HFF-Myc (cell line): ENCODE measurements at places on chromosomes 3 and 15.

DNA sequence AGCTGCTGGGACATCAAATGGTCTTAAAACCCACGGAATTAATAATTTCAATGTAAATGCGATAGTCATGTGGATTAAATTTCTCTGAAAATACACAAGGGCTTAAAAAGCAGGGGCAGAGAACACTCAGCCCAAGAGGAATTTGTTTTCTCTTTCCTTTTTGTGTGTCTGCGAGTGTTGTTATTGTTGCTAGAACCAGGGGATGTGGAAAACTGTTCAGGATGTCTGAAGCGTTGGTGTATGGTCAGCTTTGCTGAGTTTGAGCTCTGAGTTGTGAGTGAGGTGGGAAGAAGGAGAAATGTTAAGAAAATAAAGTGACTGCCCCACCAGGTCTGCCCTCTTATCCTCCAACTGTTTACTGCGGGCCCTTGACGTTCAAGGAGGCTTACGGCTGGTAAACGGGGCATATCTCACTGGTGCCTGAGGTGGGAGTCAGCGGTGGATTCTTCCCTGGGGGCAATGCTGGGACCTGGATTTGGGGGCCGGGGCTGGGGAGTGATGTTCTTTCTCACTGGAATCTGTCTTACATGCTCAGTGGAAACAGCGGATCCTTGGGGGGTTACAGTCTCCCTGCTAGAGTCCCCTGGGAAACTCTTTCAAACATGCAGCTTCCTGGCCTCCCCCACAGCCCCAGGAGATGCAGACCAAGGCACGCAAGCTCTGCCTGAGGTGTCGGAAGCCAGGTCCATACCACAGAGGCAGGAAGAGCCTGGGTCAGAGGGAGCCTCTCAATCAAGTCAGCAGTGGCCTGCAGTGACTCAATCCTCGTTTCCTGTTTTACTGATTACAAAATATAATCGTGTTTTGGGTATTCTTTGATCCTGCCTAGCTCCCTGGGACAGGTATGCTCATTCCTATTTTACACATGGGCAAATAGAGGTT is 41.8 kb downstream of the ITGA11 start:
- no peak for DNase-seq

- DNase-seq = no peak
These were observed 602.2 kb upstream of the ALCAM start for GRCh38 chr3:104764496-104764895.

GRCh38 chr15:87033056-87033455 is 953.4 kb downstream of the AGBL1 start:
- DNase-seq = no peak

GRCh38 chr15:44035781-44036699 is 159.0 kb downstream of the FRMD5 start:
- DNase-seq = no peak

DNA sequence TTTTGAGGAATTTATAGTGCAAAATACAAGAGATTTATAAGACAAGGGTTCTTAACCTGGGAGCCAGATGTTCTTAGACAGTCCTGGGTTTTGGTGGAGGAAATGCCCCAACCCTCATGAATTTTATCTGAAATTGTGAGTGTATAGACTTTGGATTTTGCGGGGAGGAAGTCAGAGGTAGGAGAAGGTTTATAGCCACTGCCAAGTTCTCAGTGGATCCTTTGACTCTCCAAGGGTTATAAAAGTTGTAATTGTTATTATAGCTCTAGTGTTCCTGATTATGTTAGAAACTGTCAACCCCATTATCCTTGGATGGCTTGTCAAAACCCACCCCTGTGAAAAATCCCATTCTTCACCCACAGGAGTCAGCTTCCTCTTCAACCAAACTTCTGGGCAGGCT is 183.6 kb downstream of the LRTM1 start:
- DNase-seq = no peak

- DNase-seq = no peak
These were observed 103.4 kb upstream of the FHIT start for GRCh38 chr3:61354604-61355003.

DNA sequence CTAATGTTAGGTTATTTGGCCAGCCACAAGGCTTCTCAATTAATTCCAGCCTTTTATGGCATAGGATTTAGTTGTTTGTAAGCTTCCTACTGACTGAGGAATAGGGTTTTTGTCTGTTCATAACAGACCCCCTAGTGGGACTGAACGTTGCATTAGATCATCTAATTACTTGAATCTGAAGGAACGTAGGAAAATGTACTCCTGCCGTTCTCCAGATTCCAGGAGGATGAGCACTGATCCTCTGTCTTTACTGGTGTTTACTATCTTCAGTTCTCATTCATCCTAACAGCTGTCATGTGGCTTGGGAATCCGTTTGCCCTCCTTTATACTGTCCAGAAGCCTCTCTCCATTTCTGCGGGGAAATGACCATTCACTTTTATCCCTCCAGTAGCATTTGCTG is 52.7 kb downstream of the RAD54L2 start:
- DNase-seq = no peak

- no peak for DNase-seq
These were observed 25.4 kb upstream of the DET1 start for GRCh38 chr15:88571852-88572259.

- no peak for DNase-seq
These were observed at the start of gene PLXNB1 for GRCh38 chr3:48429960-48430707. Gene PLXNB1 (minus strand): TSS chr3:48430086. CDS start chr3:48424611, 5,475 bp downstream.

GRCh38 chr15:52368402-52368801 is 72.8 kb upstream of the MYO5C start:
- no peak for DNase-seq

DNA sequence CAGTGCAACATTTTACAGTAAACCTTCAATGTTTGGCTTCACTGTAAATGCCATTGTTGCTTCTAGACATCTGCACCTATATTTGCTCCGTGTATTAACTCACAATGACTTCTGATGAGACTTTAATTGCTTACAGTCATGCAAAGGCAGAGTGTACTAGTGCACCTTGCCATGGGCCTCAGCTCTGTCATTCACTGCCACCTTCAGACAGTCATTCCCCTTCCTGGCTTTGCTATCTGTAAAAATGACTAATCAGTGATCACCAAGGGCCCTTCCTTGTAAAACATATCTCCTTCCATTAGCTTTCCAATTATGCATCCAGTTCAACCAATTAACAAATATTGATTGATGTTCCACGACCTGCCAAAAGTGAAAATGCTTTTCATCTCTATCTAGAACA is 120.3 kb downstream of the ARRDC4 start:
- DNase-seq = no peak

GRCh38 chr15:58967479-58967878 is 20.0 kb upstream of the RNF111 start:
- DNase-seq = no peak

DNA sequence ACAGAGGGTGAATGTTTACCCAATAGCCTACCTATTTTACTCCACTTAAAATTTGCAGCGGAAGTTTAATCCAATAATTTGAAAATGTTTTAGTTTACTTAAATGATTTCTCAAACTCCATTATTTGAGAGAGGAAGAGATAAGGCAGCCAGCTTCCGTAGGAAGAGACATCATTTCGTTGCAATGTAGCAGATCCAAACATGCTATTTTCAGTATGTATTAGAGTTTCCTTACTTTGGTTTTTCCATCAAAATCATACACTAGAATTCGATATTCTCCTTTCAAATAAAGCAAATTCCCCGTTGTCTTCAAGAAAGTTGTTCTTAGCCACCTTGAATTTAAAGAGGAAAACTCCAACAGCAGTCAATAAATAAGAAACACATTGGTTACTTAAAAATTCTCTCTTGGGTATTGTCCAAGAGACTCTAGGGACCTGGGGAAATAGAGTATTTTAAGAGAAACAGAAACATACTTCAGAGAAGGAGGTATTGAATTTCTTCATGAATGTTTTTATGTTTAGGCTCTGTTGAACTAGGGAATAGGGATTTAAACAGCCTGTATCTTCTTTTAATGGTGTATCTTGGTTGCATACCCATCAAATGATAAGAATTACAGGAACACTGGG is 324.5 kb upstream of the GBE1 start:
- no peak for DNase-seq

DNA sequence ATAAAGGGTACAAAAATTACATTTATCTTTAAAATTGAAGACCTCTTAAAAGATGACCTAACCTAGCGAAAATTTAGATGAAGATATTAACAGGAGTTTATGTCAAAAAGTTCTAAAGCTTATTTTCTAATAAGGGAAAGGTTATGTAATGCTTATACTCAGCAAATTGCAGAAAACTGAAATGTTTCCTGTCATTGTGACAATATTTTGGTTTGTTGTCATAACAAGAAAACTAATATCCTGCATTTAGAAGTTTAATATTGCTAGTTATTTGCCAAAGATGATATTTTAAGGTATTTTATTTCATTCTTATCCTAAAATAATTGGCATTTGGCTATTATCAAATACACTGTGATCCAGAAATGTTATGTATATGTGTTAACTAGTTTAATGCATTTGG is 294.5 kb downstream of the C3orf38 start:
- no peak for DNase-seq

GRCh38 chr3:31580645-31581044 is 47.9 kb downstream of the STT3B start:
- DNase-seq = no peak
